ENCODE measurements at places on chromosomes 2 and 18. TPM values are rescaled to one million over a fixed set of nuclear protein-coding genes. Genes with fewer than 3 reads are reported as not detected.

- H3K4me1 ChIP-seq = no peaks in the 10 kb centered on the region
- no peaks in the 10 kb centered on the region for H3K27me3 ChIP-seq
- no peak overlapping the region for H3K27ac ChIP-seq
- no peak overlapping the region for H3K4me3 ChIP-seq
These were observed 9.3 kb upstream of the PLEKHM3 start for GRCh38 chr2:208034503-208035140.

The LIMS3 gene
- total RNA-seq = not detected

GRCh38 chr2:199136681-199137080, 321.1 kb downstream of the SATB2 start:
- H3K4me3 ChIP-seq = no peak overlapping the region
- H3K36me3 ChIP-seq = no peaks in the 10 kb centered on the region
- H3K27me3 ChIP-seq = no peaks in the 10 kb centered on the region
- no peaks in the 10 kb centered on the region for H3K4me1 ChIP-seq
- no peak for DNase-seq
- H3K27ac ChIP-seq = no peak overlapping the region

DNA sequence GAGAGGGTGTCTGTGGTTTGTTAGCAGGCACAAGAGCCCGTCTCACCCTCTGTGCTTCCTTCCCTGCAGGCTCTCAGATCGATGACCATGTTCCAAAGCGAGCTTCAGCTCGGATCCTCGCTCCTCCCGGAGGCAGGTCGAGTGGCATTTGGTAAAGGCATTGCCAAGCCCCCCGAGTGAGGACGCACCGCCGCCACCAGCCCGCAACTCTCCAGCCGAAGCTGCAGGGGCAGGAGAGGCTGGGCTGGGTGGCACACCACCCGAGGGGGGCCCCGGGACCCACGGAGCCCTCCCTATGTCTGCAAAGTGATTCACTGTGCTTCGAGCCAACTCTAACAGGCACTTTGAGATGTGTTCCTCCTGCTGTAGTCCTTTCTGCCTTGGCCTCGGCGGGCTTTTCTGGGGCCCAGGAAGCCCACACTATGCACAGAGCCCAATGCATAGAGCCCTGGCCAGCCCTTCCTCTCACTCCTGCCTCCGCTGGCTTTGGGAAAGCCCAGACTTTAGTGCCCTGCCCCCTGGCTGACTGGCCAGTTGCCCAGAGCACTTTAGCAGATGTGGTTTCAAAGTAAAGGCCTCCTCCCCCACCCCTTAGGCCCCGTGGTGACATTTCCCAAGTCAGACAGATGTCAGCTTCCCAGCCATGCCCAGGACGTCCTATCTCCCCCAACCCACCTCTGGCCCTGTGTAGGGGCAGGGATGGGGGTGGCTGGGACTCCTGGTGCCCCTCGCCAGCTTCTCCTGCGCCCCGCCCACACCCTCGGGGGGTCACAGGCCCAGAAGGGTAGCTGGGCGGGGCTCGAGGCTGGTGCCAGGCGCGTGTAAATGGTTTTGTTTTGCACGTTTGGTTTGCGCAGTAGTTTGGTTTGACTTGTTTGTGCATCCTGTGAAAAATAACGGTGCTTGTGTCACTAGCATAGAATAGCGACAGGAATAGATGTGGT, 23.3 kb upstream of the MAPRE3 start:
- no peaks in the 10 kb centered on the region for H3K36me3 ChIP-seq
- DNase-seq = no peak
- no peak overlapping the region for H3K27ac ChIP-seq
- H3K4me1 ChIP-seq = no peaks in the 10 kb centered on the region
- no peaks in the 10 kb centered on the region for H3K27me3 ChIP-seq
- no peak overlapping the region for H3K4me3 ChIP-seq

The TBR1 gene
- not detected for total RNA-seq

The SDC1 gene
- total RNA-seq = 0.99 TPM
